ENCODE measurements at places on chromosomes 11 and 22. TPM values are rescaled to one million over a fixed set of nuclear protein-coding genes. Genes with fewer than 3 reads are reported as not detected.

The CARD16 gene
- total RNA-seq: not detected

The C11orf42 gene
- total RNA-seq: not detected

The LYVE1 gene
- total RNA-seq: 9.0 TPM

The GRM5 gene
- total RNA-seq: 175 TPM

The MIOX gene
- total RNA-seq: not detected

The GSTT2B gene
- 4.1 TPM for total RNA-seq

The TMEM191B gene
- 0.94 TPM for total RNA-seq

The MMP7 gene
- total RNA-seq: 0.47 TPM

The CECR2 gene
- total RNA-seq: 4.4 TPM

The MRGPRE gene
- not detected for total RNA-seq

The TRIM48 gene
- not detected for total RNA-seq

The PHOX2A gene
- total RNA-seq: not detected

The CD6 gene
- 0.16 TPM for total RNA-seq

The MED19 gene
- total RNA-seq: 27.1 TPM

The USP28 gene
- total RNA-seq: 34.3 TPM

The SSTR3 gene
- not detected for total RNA-seq

The SYTL2 gene
- total RNA-seq: 7.0 TPM

The POTEH gene
- total RNA-seq: not detected

The MUC5AC gene
- not detected for total RNA-seq

The NTM gene
- total RNA-seq: 158 TPM

The CYTH4 gene
- total RNA-seq: 2.3 TPM

The PLAAT2 gene
- total RNA-seq: not detected

The DTX4 gene
- total RNA-seq: 43.7 TPM

The MMP8 gene
- total RNA-seq: 0.16 TPM

The OR5P2 gene
- total RNA-seq: not detected

The CCDC157 gene
- total RNA-seq: 5.6 TPM

All from occipital lobe (tissue), 3 donors.